Right ventricle myocardium superior (tissue), 1 donor: ENCODE measurements at places on chromosomes 5 and 9. TPM values are rescaled to one million over a fixed set of nuclear protein-coding genes. Genes with fewer than 3 reads are reported as not detected.

Gene ANKRD34B
- not detected for total RNA-seq

DNA sequence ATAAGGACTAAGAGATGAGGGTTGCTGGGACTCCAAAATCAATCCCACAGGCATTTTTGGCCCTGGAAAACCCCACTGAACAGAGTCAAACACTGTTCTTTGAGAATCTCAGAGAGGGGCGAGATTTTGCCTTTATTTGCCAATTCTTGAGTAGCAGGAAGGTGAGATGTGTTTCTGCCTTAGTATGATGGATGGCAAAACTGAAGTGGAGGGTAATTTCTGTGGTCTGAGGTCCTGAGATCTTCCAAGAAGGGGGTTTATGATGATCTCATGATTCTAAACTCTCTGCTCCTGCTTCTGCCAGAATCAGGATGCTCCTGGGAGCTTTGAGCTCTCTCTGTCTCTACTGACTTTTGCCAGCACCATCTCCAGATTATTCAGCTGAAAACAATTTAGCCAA lies 174.8 kb upstream of the CLINT1 start:
- no peak for DNase-seq

Gene NIM1K
- total RNA-seq, result 0.22 TPM

- no peak for DNase-seq
These were observed 333.3 kb downstream of the ARRDC3 start for GRCh38 chr5:91049800-91050199.

Gene PARP8
- 5.2 TPM for total RNA-seq

DNA sequence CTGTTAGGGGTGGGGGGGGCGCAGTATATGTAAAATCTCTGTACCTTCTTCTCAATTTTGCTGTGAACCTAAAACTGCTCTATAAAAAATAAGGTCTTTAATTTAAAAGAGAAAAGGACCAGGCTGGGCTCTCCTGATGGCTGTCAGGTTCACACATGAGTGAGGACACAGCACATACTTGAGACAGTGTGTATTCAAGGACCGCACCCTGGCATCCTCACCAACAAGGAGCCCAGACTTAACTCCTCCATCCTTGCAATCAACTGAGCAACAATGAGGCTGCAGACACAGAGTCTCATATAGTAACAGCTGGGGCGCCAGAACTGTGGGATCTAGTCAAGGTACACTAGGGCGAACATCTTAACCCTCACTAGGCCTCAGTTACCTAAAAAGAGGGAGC lies 9.8 kb downstream of the TNIP1 start:
- no peak for DNase-seq

Gene IL4
- total RNA-seq, result not detected

Gene RLN2
- total RNA-seq, result not detected

DNA sequence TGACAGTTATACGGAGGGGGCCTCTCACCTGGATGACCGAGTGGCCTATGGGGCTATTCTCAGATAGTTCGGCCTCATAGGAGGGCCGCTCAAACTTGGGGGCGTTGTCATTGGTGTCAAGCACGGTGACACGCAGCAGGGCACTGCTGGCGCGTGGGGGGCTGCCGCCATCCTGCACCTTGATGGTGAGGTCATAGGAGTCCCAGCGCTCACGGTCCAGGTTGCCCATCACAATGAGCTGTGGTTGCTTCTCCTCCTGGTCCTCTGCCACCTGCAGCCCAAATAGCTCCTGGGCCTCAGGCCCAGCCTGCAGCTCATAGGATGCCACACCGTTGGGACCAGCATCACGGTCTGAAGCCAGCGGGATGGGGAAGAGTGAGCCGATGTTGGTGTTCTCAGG lies 9.7 kb downstream of the PCDH1 start:
- no peak for DNase-seq

Gene TMEFF1
- not detected for total RNA-seq

GRCh38 chr9:76298521-76299144 lies 95.6 kb downstream of the RFK start:
- no peak for DNase-seq

DNA sequence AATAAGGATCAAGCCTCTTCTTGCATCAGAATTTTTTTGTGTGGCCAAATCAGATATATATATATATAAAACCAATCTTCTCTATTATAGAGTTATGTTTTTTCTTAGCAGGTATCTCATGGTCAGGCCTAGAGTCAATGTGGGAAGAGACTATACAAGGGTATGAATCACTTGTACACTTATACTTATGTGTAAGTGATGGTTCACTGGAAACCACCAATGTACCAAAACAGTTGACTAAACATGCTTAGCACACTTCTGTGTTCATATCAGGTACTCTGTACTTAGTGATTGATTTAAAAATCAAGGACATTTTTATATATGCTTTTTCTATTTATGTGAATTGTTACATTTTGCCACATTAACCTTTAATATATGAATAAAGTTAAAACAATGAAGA lies 92.6 kb downstream of the CWC27 start:
- DNase-seq, result no peak

Gene PCDHGA9
- total RNA-seq, result 4.3 TPM

Gene FOXD4L5
- total RNA-seq, result not detected

GRCh38 chr9:101462558-101462957 lies 27.0 kb upstream of the ALDOB start:
- DNase-seq, result no peak

GRCh38 chr5:37966291-37966690 lies 126.5 kb upstream of the GDNF start:
- DNase-seq, result no peak

Gene SLC4A9
- total RNA-seq, result not detected

DNA sequence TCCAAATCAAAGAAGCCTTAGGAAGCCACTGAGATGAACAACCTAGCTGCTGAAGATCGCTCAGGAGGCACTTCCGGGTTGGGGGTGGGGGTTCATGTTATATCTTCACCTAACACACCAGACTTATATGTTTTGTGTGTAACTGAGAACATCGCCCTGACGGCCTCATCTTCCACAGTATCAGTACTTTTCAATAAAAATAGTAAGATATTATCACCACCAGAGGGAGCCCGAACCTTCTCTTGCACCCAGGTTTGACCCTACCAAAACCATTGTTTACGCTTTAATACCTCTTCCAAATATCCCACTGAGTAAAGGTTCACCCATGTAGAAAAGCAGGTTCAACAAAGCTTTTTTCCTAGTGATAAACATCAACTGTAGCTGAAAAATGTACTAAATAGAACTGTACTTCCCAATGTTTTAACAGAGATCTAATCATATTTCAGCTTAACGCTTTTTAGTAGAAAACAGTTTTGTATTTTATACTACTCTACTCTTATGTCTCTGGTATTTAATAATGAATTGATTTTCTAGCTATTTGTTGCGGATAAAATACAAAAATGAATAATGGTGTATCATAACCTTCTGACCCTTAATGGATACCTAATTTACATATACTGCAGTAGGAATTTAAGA lies 244.0 kb downstream of the EPB41L4A start:
- no peak for DNase-seq

DNA sequence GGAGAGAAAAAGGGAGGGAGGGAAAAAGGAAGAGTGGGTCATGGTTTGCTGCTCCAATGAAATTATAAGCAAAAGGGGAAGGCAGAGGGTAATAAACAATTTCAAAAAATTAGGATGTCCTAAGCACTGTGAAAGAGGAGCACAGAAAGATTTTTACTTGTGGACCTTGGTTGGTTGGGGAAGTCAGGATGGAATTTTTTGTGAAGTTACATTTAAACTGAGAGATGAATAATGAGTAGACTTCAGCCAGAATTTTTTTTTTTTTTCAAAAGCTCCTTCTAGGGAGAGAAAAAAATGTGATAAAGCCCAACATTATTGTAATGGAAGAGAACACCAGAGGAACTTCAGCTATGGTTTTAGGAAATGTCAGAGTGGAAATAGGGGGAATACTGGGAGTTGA lies 515.9 kb upstream of the PAPPA start:
- no peak for DNase-seq

- no peak for DNase-seq
These were observed 189.2 kb upstream of the IER5L start for GRCh38 chr9:129367287-129367686.

DNA sequence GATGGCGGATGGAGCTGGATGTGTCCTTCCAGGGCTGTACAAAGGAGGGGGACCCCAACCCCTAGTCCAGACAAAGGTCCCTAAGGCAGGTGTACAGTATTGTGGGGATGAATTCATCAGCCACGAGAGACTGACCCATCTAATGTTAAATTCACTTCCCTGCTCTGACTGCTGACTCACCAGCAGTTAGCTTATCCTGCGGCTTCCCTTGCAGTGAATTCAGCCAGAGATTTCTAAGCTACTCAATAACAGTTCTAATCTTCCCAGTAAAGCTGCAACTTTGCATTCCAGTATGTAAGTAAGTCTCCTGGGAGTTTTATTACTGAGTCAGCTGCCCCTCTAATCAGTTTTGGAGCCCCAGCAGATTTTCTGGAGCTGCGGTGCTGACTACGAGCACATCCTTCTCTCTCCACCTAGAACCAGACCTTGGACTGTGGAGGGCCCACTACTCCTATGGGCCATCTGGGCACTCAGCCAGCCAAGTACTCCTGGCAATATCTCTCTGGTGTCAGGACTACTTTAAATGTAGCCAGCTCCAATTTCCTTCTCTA lies 16.1 kb downstream of the B4GALT1 start:
- DNase-seq, result peak; percentile 82

Gene KLHL3
- 22.3 TPM for total RNA-seq

DNA sequence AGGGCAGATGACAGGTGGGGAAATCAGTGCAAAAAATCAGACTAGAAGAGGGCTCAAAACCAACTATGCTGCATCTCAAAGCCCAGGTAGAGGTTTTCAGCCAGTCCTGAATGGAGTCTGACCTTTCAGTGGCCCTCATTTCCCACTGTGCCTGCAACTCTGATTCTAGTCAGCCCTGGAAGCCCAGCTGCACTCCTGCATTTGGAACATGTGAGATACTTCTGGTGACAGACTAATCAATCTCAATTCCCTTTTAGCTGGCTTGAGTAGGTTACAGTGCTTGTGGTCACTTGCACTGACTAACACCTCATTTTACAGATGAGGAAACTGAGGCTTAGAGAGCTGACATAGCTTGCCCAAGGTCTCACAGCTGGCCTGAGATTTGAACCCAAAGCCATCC lies 7.9 kb upstream of the ACSL6 start:
- DNase-seq, result no peak

DNA sequence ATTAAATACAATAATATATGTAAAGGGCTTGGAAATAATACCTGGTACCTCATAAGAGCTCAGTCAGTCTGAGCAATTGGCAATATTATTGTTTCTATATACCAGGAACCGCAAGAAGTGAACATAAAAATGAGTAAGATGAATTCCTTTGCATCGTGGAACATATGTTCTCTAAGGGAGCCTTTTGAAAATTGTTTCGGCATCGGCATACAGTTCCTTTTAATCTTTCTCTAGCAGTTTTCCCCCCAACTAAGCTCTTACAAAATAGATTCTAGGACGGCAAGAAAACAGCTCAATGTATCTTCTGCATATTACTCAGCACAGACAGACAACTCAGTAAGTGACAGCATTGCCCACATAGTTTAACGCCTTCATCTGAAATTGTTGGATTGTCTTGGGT lies 426.6 kb upstream of the WWC1 start:
- no peak for DNase-seq

GRCh38 chr5:2582106-2582505 lies 169.4 kb downstream of the IRX2 start:
- DNase-seq, result no peak

- no peak for DNase-seq
These were observed 136.3 kb downstream of the MYO10 start for GRCh38 chr5:16799796-16800195.

GRCh38 chr5:124599028-124599973 lies 147.1 kb downstream of the ZNF608 start:
- DNase-seq, result peak; percentile 42

DNA sequence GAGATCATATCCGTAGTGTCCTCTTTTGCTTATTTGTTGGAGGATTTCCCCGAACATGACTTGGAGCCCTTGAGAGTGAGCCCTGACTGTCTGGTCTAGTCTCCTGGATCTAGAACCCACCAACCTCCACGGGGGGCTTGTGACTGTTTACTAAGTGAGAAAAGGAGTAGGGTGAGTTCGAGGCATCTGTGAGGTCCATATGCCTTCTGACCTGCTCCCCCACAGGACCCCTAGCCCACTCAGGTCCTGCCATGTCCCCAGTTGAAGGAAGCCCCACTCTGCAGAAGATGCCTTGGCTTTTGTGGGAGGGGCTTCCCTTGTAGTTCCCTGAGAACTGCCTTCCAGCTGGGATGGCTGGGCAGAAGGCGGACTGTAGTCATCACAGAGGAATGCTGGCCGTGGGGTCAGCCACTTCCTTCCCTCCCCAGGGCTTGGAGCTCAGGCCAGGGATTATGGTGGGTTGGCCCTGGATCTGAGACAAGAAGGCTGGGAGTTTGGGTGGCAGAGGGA lies 7.0 kb upstream of the IRF1 start:
- DNase-seq, result peak; percentile 83

- DNase-seq, result no peak
These were observed 36.9 kb upstream of the SRP19 start for GRCh38 chr5:112824197-112824596.

DNA sequence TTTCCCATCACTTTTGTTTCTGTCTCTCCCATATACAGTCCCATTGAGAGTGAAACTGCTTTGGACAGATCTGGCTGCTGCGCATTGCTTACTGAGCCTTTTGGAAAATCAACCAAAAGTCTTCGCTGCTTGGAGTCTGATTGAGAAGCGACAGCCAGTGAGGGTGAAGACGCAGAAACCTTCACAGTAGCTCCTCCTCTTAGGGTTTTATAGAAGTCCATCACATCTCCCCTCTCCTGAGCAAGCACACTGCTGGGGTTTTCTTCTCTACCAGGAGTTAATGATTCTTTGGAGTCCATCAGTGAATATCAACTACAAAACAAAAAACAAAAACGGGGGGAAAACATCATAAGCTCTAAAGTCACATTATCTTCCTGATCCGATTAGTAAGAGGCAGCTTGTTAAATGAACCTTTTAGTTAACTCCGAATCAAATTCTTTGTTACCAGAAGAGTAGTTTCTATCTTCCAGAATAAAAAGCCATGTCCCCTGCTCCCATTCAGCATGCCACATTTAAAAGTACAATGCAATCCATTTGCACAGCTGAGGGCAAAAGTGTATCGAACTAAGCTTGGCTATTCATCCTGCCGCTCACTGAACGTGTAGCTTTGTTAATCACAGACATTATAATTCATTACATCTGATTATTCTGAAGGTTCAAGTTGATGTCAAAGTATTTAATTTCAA lies 2.8 kb downstream of the NR3C1 start:
- no peak for DNase-seq

DNA sequence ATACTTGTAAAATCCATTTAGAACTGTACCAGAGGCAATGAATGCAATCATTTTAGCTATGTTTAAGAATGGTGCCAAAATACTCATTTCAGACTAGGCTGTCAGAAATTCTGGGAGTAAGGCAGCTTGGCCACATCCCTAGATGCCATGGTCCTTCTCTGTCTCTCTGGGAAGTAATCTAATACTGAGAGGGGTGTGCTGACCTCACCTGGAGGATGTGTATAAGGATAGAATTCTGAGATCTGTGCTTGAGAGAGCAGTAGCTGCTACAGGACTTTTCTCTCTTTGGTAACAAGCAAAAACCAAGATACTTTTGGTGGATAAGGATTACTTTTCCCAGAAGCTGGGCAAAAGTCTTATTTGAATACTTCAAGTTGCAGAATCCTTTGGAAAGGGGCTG lies 68.1 kb upstream of the MRPS30 start:
- DNase-seq, result no peak

Gene EPB41L4A
- 20.5 TPM for total RNA-seq

Gene MAML1
- 10.4 TPM for total RNA-seq

GRCh38 chr9:34170237-34170991 lies 8.4 kb upstream of the UBAP1 start:
- DNase-seq, result no peak

Gene ARL14EPL
- total RNA-seq, result not detected
